ENCODE measurements at places on chromosomes 2 and 18. TPM values are rescaled to one million over a fixed set of nuclear protein-coding genes. Genes with fewer than 3 reads are reported as not detected.

DNA sequence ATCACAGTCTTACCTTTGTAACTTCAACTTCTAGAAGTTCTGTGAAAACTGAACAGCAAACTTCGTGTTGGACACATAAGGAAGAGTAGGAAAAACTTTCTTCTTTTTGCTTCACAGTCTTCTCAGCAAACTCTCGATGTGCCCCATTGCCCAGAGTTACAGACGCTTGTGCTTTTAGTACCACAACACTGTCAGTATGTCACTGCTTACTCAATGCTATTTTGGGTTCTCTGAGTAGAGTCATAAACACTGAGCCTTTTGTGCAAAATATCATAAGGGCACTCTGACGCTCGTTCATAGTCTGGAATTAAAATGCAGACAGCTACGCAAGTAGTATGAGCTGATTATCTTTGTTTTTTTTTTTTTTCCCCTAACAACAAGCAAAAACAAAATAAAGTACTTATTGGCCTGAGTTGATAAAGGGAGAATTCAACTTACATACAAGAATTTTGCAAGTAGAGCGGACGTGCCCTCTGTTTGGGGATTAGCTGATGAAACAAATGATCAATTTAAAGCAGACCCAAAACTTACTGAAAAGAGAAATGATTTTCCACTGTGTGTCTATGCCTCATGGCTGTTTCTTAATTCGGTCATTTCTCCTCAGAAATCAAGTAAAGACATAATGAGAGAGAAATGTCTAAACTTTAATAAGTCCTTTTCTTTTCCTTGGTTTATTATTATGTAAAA, at the start of gene CDH19:
Gene CDH19 (minus strand): TSS at position 150 of the 687 bp plus-strand sequence. CDS start 31,886 bp downstream, outside the sequence.
- no peak within 1 kb of the TSS for H3K4me3 ChIP-seq
- DNase-seq: no peak
- H3K36me3 ChIP-seq: no peaks in the 10 kb centered on the region
- H3K27me3 ChIP-seq: no peaks in the 10 kb centered on the region
- H3K27ac ChIP-seq: no peak within 1 kb of the TSS

- no peak overlapping the region for H3K27ac ChIP-seq
- peaks cover 9% of the 10 kb centered on the region for H3K4me1 ChIP-seq
- DNase-seq: no peak
- no peaks in the 10 kb centered on the region for H3K27me3 ChIP-seq
- no peak overlapping the region for H3K4me3 ChIP-seq
Measured at GRCh38 chr18:57547260-57547659, 39.2 kb downstream of the FECH start.

DNA sequence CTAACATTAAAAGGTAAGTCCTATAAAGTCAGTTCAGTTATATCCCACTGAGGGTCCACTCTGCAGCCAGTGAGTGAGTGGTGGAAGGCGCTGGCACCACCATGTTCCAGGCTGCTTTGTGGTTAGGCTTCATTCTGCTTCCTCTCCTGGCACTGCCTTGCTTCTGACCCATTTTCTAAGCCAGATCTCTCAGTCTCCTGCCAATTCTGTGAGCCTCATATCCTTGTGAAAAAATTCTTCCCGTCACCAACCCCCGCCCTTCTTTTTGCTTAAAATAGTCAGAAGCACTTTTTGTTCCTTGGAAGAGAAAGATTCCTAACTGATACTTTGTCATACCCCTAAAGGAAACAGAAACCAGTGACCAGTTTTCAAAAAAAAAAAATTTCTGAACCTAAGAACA, 139.8 kb upstream of the NCK2 start:
- no peak overlapping the region for H3K4me3 ChIP-seq
- H3K27ac ChIP-seq: no peak overlapping the region
- H3K36me3 ChIP-seq: no peaks in the 10 kb centered on the region
- no peaks in the 10 kb centered on the region for H3K4me1 ChIP-seq
- H3K27me3 ChIP-seq: peaks cover 7% of the 10 kb centered on the region

GRCh38 chr2:112794841-112795240, 10.5 kb upstream of the IL1A start:
- no peak overlapping the region for H3K4me3 ChIP-seq

GRCh38 chr2:231050018-231050901, 6.4 kb upstream of the PSMD1 start:
- no peak overlapping the region for H3K27ac ChIP-seq
- no peak overlapping the region for H3K4me3 ChIP-seq
- peaks cover 13% of the 10 kb centered on the region for H3K27me3 ChIP-seq
- DNase-seq: no peak
- H3K4me1 ChIP-seq: peaks cover 25% of the 10 kb centered on the region

GRCh38 chr18:67932271-67932670, 415.8 kb upstream of the DSEL start:
- no peaks in the 10 kb centered on the region for H3K36me3 ChIP-seq
- no peak overlapping the region for H3K4me3 ChIP-seq
- no peak for DNase-seq
- no peaks in the 10 kb centered on the region for H3K27me3 ChIP-seq

DNA sequence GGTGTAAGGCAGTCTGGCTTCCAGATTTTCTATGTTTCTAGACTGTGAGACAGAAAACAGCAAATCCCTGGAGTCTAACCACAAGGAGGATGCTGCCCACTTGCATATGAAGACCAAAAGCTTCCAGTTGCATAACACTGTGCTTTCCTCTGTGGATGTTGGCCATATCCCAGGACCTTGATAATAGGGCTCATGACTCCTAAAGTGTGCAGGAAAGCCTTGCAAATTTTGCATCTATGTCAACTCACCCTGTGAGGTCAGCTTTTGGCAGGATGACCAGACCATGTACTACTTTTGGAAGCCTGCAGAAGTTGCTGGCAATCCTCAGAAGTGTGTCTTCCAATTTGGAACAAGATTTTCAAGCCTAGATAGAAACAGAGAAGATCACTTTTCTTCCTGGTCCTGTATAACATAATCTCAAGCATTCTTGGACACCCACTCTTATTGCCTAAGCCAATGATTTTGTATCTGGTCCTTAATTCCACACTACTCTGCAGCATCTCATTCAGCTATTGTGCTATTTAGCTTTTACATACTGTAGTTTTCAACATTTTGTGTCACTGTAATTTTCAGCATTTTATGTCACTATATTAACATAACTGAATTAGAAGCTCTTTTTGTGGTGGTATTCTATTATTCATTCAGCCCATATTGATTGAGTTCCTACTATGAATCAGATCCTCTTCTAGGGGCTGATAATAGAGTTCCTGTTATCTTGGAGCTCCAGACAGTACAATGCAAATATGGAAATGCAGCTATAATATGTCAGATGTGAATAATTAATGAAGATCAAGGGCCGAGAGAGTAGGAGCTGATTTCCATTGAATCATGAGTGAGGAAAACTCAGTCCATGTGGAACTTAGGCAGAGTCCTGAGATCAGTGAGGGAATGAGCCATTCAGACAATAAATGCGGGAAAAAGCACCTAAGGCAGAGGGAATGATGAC, 85.3 kb upstream of the RAB27B start:
- peaks cover 3% of the 10 kb centered on the region for H3K4me1 ChIP-seq
- no peaks in the 10 kb centered on the region for H3K36me3 ChIP-seq
- no peak overlapping the region for H3K27ac ChIP-seq

GRCh38 chr2:50691513-50691912, 340.4 kb downstream of the NRXN1 start:
- no peak overlapping the region for H3K27ac ChIP-seq
- no peaks in the 10 kb centered on the region for H3K36me3 ChIP-seq
- DNase-seq: no peak
- no peak overlapping the region for H3K4me3 ChIP-seq
- no peaks in the 10 kb centered on the region for H3K4me1 ChIP-seq
- H3K27me3 ChIP-seq: no peaks in the 10 kb centered on the region

- H3K27me3 ChIP-seq: no peaks in the 10 kb centered on the region
- no peak overlapping the region for H3K27ac ChIP-seq
- H3K4me3 ChIP-seq: no peak overlapping the region
- H3K4me1 ChIP-seq: no peaks in the 10 kb centered on the region
- H3K36me3 ChIP-seq: no peaks in the 10 kb centered on the region
Measured at GRCh38 chr2:66567729-66568128, 132.8 kb downstream of the MEIS1 start.

DNA sequence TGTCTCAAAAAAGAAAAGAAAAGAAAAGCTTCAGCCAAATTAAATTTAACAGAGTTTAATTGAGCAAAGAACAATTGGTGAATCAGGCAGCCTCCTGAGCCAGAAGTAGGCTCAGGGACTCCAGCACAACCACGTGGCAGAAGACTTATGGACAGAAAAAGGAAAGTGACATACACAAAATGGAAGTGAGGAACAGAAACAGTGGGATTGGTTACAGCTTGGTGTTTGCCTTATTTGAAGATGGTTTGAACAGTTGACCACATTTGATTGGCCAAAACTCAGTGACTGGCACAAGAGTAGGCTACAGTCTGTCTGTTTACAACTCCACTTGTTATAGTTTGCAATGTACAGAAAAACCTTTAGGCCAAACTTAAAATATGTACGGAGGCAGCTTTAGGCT, 83.1 kb downstream of the SOCS6 start:
- peaks cover 8% of the 10 kb centered on the region for H3K27me3 ChIP-seq
- no peaks in the 10 kb centered on the region for H3K4me1 ChIP-seq
- DNase-seq: no peak

DNA sequence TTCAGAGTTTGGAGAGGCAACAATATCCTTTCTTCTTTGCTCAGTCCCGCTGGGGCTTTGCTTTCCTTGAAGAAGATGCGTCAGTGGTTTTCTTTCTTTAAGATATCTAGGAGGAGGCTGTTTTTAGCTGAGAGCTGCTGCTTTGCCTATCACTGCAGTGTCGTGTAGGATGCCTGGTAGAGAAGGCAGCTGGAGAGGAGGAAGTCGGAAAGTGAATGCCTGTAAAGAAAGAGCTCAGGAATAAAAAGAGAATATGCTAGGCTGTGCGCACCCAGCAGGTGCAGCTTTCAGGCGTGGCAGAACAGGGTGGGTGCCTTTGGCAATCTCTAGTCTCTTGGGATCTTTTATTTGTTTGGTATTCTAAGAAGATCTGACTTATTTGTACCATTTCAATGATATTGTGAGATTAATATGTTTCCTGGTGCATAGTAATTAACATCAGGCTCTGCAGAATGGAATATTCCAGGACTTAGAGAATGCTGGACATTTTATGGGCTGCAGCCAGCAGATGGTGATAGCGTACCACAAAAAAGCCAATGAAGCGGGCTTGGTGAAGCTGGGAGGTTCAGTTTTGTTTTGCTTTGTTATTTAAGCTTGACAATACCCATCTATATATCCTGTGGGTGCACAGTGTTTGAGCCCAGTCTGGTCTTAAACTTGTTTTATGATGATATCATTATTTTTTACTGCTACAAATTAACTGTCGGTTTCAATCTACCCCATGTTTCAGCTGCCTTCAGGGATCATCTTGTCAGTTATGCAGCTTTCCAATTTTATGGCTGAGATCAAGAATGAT, 34.9 kb downstream of the CAVIN2 start:
- H3K36me3 ChIP-seq: no peaks in the 10 kb centered on the region
- no peak overlapping the region for H3K27ac ChIP-seq
- H3K4me1 ChIP-seq: no peaks in the 10 kb centered on the region
- H3K27me3 ChIP-seq: peaks cover 20% of the 10 kb centered on the region
- H3K4me3 ChIP-seq: no peak overlapping the region

DNA sequence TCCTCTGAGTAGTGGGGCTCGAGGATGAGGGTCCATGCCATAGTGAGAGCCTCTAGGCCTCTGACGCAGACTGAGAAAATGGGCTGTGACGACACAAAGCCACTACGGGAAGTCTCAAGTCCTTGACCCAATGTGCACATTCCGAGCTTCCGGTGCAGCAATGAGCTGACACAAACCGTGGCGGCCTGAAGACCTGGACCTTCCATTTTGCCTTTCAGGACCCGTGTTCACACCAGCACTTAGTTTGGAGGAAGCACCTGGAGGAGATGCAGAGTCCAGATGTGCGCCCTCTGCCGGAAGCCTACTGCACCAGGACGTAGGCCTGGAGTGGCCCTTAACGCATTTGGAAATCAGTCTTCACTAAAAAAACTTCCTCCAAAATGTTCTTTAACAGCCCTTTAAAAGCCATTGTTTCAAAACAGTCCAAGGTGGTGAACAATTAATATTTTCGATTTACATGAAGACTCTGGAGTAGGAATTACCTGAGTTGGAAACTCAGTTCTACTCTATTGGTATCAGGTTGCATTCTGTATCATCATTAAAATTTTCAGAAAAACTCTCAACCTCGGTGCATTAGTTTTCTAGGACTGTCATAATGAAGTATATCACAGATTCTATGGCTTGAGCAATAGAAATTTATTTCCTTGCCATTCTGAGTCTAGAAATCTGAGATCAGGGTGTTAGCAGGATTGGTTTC, 33.9 kb downstream of the BMP10 start:
- H3K4me3 ChIP-seq: no peak overlapping the region
- peak overlapping the region; percentile 54 for H3K27ac ChIP-seq
- peak; percentile 71 for DNase-seq
- peaks cover 8% of the 10 kb centered on the region for H3K36me3 ChIP-seq
- H3K4me1 ChIP-seq: peaks cover 45% of the 10 kb centered on the region

DNA sequence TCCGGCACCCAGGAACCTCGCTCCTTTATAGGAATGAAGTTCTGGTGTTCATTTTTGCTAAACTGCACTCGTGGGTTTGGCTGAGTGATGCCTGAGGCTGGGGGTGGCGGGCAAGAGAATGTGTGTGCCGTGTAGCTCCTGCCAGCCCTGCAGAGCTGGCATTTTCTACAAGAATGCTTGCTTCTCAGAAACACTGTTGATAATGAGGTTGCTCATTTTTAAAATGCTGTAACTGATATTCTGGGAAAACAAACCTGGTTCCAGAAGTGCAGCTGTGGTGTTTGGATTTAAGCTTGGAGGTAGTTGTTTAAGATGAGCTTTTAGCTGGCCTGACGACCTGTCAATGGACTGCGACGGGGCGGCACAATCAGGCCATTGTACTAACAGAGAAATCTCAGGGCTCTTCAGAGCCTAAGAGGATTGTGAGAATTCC, 511.9 kb upstream of the TNP1 start:
- no peak overlapping the region for H3K27ac ChIP-seq
- no peak overlapping the region for H3K4me3 ChIP-seq
- no peak for DNase-seq
- H3K36me3 ChIP-seq: no peaks in the 10 kb centered on the region
- H3K27me3 ChIP-seq: peaks cover 2% of the 10 kb centered on the region
- H3K4me1 ChIP-seq: no peaks in the 10 kb centered on the region

- no peaks in the 10 kb centered on the region for H3K4me1 ChIP-seq
- H3K4me3 ChIP-seq: no peak overlapping the region
- H3K27ac ChIP-seq: no peak overlapping the region
Measured at GRCh38 chr2:45329045-45329677, 281.9 kb downstream of the SRBD1 start.

Gene YPEL5
- 32.3 TPM for total RNA-seq

Gene CYS1
- total RNA-seq: 0.15 TPM

Gene PDE11A
- not detected for total RNA-seq

Gene IL36RN
- total RNA-seq: not detected

Gene ARHGEF33
- not detected for total RNA-seq
